ENCODE measurements at places on chromosomes 5 and 9.

DNA sequence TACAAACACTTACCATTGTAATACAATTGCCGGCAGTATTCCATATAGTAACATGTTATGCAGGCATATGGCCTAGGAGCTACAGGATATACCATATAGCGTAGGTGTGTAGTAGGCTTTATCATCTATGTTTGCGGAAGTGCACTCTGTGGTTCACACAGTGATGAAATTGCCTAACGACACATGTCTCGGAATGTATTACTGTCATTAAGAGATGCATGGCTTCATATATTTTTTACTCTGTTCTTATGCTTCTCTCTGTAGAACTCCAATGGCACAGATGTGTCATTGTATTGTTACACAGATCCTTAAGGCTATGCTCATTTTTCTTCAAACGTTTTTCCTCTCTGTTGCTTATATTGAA is 19.2 kb upstream of the ANKRD18A start:
- no peak for DNase-seq

DNA sequence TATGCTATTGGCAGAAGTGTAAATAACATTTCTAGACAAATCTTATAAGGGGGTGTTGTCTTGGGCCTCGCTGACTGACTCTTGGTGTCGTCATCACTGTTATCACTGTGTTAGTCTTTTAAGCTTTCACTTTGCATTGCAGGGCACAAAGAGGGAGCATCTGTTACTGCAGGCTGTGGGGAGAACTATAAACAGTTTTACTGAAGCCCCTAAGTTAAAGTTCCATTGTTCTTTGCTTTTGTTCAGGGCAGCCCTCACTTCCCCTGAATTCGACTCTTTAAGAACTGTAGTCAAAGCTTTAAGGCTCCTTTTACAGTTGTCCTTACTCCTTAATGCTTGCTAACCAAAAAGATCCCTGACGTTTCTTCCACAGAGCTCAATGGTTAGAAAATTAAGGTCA is 605.0 kb downstream of the RAB3C start:
- no peak for DNase-seq

DNA sequence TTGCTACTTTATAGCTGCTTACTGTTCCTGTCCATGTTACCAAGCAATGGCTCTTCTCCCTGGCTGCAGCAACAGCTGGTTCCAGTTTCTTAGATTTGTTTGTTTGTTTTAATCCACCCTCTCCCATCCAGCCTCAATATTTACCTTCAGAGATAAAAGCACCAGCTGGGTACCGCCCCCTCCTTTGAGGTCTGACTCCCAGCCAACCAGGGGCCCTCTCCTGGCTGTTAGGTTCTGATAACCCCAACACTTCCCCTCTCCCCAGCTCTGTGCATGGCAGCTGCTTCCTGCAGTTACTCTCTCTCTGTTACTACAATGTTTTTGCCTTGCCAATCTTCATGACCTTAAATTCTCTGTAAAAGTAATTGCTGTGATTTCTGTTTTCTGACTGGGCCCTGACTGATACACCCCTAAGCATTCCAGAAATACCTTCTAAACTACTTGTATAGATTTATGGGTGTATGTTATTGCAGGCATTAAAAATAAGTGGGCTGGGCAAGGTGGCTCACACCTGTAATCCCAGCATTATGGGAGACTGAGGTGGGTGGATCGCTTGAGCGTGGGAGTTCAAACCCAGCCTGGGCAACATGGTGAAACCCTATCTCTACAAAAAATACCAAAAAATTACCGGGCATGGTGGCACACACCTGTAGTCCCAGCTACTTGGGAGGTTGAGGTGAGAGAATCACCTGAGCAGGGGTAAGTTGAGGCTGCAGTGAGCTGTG is 2.6 kb upstream of the GCNT1 start:
- peak; percentile 97 for DNase-seq

DNA sequence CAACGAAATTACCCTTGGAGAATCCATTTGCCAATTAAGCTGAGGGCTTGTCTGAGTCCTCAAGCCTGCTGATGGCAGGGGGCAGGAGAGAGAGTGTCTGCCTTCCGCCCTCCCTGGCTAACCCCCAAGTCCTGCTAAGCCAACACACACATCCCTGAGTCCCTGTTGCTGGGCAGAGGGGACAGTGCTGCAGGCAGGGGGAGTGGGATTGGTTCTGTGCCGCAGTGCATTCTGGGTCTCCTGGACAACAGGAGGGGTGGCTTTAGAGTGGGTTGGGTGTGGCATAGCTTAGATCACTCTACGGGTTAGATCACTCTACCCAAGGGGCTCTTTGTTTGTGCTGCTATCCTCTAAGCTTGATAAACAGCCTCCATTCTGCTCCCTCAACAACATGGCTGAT is 427.7 kb downstream of the CDK5RAP2 start:
- no peak for DNase-seq
